ENCODE measurements at places on chromosomes 7 and 10.

- DNase-seq: no peak
Measured at GRCh38 chr10:74333174-74333573, 182.2 kb downstream of the ADK start.

DNA sequence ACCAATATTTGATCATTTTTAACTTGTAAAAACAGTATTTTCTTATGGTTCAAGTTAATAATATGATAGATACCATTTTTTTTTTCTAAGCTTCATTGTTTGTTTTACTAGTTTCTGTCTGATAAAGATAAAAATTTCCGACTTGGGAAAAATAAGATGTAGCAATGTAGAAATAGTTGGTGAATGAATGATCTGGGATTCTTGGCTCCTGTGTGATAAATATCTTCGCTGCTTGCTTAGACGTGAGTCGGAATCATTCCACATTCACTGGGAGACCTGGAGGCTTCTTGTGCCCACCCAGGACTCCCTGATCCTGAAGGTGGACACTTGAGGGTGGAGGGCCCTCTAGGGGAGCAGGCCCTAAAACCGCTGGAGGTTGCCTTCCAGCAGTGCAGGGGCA lies 47.9 kb downstream of the EXOC4 start:
- DNase-seq: no peak

- no peak for DNase-seq
Measured at GRCh38 chr7:29265208-29265923, 70.8 kb downstream of the CHN2 start.

DNA sequence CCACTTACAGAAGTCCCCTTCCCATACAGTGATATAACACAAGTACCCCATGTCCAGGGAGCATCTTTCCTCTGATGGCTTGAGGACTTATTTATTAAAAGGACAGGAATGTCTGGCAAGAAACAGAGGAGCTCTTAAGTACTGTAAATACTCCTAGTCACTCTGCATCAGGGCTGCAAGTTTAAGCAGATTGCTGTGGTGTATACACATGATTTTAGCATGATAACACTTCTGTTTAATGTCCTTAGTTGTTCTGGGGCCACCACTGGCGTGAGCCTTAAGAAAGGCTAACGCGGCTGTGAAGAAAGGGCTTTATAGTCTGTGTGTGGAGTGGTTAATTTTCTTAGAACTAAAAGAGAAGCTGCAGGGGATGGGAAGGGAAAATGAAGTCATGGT lies 65.7 kb downstream of the GBF1 start:
- no peak for DNase-seq

DNA sequence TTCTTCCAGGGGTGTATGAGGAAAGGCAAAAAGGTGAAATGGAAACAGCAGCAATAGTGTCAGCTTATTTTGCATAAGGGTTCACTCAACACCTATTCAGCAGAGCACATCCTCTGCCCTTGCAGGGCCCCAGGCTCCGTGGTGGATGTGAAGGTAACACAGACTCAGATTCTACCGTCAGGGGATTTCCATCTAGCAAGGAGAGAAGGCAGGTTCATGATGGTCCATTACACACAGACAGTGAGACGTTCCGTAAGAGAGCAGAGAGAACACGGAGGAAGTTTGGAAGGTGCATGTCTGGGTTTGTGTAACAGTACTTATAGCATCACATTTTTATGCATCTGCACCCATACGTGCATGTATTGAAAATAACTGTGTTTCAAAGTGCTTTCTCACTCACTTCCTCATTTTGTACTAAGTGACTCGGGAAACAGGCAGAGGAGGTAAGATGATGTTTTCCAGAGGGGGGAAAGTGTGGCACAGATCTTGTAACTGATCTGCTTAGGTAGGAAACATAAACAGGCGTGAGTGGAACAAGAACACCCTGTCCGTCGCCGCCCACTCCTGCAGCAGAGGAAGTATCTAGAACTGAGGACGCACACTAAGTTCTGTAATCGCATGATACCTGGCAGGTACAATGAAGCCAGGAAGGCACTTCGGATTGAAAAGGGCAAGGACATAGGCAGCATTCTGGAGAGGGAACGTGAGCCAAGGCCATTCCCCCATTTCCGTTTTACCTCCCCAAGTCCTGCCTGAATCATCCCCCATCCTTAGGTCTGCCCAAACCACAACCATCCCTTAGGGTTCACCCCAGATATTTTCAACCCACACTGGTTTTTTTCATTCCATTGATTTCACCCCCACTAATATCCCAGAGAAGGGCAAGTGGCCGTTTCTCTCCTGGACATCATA lies 1.0 kb upstream of the ENO4 start:
- DNase-seq: no peak

DNA sequence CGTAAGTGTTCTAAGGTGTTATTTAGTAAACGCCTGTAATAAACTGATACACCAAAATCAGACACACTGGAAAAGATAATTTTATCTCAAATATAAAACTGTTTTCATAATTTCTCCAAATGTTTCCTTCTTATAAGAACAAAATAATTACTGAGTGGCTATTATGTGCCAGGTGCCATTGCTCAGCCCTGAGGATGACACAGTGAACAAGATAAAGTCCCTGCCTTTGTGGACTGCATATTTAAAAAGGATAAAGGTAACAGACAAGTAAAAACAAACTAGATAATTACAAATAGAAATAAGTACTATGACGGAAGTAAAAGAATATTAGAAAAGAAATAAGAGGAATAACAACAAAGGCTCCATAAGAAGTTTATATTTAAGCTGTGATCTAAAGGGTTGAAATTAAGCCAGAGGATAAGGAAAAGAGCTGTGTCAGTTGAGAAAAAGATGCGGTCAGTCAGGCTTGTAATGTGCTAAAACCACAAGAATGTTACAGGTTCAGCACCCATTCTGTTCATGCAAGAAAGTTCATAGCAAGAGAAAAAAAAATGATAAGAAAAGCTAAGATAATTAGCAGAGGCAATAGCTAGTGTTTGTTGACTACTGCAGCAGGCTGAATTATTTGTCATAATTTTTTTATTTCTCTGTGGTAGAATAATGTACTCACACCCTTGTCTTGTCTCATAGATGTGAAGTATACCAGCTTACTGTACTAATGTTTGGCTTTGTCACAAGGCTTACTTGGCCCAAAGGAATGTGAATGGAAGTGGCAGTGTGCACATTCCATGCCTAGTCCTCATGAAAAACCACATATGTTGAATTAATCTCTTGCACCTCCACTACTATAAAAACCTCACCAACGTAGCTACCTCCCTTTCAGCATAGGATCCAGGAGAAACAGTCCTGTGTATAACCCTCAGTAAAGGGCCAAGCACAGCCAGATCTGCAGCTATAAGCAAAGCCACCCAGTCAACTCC lies 75.1 kb downstream of the CRPPA start:
- no peak for DNase-seq

GRCh38 chr7:154794147-154794780 lies 208.7 kb downstream of the PAXIP1 start:
- no peak for DNase-seq

- DNase-seq: no peak
Measured at GRCh38 chr7:45703911-45704682, 129.9 kb downstream of the ADCY1 start.

DNA sequence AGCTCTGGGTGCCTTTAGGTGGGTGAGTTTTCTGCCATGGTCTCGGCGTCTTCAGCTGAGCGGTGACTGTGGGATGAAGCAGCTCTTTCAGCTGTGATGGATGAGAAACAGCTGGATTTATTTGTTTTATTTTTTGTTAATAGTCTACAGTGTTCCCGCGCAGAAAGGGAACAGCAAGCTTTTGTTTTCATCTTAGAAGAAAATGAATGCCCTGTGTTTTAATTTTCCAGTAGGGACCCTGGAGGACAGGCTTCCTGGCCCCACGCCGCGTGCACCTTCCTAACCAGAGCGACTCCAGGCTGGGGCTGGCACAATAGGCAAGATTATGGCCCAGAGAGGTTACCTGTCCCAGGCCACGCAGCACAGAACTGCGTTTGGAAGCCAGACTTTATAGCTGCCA lies 57.6 kb downstream of the GTF2IRD1 start:
- DNase-seq: no peak

- DNase-seq: no peak
Measured at GRCh38 chr7:151385626-151386300, 24.1 kb downstream of the WDR86 start.

- no peak for DNase-seq
Measured at GRCh38 chr10:79380125-79380945, 33.1 kb downstream of the PPIF start.

DNA sequence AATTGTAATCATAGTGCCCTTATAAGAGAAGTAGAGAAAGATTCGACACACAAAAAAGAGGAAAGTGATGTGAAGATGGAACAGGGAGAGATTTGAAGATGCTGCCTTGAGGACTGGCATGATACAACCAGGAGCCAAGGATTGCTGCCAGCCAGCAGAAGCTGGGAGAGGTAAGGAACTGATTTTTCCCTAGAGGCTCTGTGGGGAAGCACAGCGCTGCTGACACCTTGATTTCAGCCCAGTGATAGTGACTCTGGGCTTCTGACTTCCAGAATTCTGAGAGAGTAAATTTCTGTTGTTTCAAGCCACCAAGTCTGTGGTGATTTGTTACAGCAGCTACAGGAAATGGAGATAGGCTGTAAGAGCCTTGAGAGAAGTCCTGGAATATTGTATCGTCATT lies 98.2 kb downstream of the RAB11FIP2 start:
- DNase-seq: no peak

GRCh38 chr10:105949721-105950120 lies 1214.8 kb downstream of the SORCS1 start:
- no peak for DNase-seq

GRCh38 chr10:115981081-115981480 lies 291.9 kb downstream of the GFRA1 start:
- no peak for DNase-seq

GRCh38 chr10:49608166-49609005 lies 1.7 kb upstream of the SLC18A3 start:
- DNase-seq: no peak

- peak; percentile 67 for DNase-seq
Measured at GRCh38 chr7:20598459-20599309, 16.8 kb upstream of the ABCB5 start.

GRCh38 chr7:28389504-28390395 lies 22.6 kb upstream of the CREB5 start:
- no peak for DNase-seq

DNA sequence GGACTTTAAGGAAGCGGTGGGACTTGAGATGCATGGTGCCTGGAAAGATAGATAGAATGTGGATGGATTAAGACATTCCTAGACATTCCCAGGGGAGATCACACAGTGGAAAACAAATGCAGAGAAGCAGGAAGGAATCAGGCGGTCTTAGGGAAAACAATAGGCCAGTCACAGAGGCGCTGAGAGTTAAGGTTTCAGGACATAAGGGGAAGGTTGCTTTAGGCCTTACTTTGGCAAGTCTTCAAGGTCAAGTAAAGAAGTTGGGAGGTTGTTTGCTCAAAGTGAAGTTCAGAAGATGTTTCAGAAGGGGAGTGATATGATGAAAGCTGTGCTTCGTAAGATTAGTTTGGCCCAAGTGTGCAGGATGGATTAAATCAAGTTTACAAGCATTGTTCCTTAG lies 109.4 kb downstream of the SUGCT start:
- DNase-seq: no peak

GRCh38 chr7:79334841-79335240 lies 118.6 kb downstream of the MAGI2 start:
- no peak for DNase-seq
